ENCODE measurements at places on chromosomes 2 and 18.

DNA sequence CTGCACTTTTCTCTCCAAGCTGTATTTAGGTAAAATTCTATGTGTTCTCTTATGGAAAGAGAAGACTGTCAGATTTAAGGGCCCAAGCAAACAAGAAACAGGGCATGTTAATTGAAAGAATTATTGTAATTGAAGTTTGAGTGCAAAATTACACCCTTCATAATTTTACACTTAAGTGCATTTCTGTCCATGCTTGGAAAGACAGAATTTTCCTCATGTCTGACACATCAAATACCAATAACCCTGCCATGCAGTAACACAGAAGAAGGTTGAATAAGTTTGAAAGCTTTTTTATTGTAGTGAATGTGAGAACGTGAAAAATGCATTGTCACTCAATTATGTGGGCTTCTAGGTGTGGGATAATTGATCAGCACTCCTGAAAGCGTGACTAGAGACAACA is 52.9 kb upstream of the PARD3B start:
- no peak for DNase-seq

- DNase-seq = no peak
These were observed 440.5 kb downstream of the NUP35 start for GRCh38 chr2:183564726-183565125.

DNA sequence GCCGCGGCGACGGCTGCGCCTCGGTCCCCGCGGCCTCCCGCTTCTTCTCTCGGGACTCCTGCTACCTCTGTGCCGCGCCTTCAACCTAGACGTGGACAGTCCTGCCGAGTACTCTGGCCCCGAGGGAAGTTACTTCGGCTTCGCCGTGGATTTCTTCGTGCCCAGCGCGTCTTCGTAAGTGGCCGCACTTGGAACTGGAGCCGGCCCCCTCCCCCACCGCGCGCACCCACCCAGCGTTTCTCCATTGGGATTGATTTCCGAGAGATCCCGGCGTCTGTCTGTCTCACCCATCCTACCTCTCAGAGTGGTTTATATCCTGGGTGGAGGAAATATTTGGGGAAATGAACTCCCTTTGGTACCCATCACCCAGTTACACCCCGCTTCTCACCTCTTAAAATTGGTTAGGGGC is 498 bp downstream of the ITGAV start:
- DNase-seq = no peak

- DNase-seq = no peak
These were observed 400.2 kb upstream of the SPHKAP start for GRCh38 chr2:228581731-228582130.
